ENCODE measurements at places on chromosomes 2 and 18. TPM values are rescaled to one million over a fixed set of nuclear protein-coding genes. Genes with fewer than 3 reads are reported as not detected.
A peak's percentile ranks its signal among the peaks of the same experiment; 100 is the strongest.

- DNase-seq, result no peak
Observed at GRCh38 chr18:58369616-58370015, 259.3 kb downstream of the ALPK2 start.

ARHGAP25 gene
- total RNA-seq, result 3.0 TPM

- no peak for DNase-seq
Observed at GRCh38 chr2:128235581-128235980, 83.1 kb downstream of the HS6ST1 start.

- no peak for DNase-seq
Observed at GRCh38 chr2:5894355-5894754, 202.2 kb downstream of the SOX11 start.

ATP6V1B1 gene
- 4.6 TPM for total RNA-seq

GRCh38 chr2:188326290-188326668 lies 34.6 kb downstream of the GULP1 start:
- no peak for DNase-seq

DNA sequence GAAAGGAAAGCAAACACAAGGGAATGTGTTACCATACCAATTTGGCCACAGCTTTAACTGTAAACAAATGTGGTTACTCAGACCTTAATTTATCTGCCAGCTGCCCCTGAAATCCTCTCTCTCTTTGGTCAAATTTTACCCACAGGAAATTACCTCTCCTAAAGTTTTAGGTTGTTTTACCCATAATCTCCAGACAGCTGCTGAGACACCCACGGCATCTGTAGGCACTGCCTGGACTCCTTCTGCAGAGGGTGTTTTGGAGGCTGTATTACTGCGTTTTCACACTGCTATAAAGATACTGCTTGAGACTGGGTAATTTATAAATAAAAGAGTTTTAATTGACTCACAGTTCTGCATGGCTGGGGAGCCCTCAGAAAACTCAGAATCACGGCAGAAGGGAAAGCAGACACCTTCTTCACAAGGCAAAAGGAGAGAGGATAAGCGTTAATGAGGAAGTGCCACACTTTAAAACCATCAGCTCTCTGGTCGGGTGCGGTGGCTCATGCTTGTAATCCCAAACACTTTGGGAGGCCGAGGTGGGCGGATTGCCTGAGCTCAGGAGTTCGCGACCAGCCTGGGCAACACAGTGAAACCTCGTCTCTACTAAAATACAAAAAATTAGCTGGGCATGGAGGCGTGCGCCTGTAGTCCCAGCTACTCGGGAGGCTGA lies 677.5 kb upstream of the FSHR start:
- no peak for DNase-seq

DNA sequence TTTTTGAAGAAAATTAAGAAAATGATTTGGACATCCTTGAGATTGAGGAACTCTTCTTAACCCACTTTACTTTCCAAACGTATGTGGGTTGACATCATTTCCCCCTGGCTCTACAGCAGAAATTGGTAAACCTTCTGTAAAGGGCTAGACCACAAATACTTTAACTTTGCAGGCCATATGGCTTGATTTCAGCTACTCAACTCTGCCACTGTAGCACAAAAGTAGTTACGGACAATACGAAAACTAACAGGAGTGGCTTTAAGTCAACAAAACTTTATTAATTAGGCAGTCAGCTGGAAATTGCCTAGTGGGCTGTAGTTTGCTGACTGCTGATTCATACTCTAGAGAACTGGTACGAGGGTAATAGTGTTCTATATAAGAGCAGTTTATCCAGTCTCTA lies 83.2 kb upstream of the DTNB start:
- no peak for DNase-seq

IL1RL1 gene
- total RNA-seq, result not detected

DNA sequence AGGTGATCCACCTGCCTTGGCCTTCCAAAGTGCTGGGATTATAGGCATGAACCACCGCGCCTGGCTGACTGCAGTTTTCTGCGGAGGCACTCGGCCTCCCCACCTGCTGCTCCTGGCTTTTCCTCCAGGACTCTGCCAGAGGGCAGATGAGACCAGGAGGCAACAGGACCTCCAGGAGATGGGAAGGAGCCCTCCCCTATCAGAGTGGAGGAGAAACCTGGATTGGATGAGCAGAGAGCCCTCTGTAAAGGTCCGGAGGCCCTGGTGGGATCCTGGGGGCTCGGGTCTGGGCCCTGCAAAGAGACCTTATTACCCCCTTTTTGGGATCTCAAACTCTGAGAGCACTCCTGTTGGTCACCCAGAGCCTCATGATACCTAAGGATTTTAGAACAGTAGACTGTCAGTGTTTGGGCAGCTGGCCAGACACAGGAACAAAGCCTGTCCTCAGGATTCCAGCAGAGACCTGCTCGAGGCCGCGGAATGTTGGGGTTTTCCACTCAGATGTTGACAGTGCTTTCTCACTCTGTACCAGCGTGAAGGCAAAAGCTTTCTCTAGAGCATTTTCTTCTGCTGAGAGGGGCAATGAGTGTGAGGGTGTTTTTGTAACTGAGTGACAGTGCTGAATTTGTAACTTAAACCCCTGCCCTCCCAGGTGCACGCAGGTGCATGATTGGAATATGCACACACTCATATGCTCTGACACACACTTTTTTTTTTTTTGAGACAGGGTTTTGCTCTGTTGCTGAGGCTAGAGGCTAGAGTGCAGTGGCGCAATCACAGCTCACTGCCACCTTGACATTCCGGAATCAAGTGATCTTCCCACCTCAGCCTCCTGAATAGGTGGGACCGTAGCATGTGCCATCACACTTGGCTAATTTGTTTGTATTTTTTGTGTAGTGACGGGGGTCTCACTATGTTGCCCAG lies 48.4 kb downstream of the NPPC start:
- DNase-seq, result no peak

GRCh38 chr2:239374896-239375277 lies 25.9 kb downstream of the HDAC4 start:
- no peak for DNase-seq

HOXD3 gene
- total RNA-seq, result 1.9 TPM

DNA sequence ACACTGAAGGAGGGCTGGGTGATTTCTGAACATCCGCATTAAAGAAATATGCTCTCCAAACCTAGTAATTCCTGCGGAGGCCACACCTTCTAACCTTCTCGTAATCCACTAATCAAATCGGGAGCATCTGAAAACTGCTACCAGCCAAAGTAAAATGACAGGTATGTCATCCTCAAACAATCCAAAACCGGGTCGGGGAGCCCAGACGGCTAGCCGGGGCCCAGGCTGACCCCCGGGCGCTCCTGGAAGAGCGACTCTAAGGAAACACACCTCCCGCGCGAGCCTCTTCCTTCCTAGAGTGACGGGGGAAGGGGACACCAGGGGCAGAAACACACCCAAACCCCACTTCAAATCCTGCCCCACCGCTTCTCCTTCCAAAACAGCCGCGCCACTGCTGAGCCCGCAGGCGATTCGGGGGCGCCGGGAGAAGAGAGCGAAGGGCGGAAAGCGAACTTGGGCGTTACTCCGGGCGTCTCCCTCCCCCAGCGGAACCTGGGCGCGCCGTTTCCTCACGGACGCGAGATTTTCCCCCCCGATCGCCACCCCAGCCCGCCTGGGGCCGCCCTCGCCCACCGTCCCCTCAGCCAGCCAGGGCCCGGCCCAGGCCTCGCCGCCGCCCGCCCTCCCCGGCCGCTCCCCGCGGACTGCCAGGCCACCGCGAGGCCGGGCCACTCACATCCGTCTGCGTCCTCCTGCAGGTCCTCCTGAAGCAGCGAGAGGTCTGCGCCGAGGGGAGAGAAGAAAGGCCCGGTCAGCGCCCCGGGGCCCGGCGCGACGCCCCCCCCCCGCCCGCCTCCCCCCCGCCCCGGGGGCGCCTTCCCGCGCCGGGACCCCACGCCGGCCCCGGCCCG lies 584 bp downstream of the PPP4R1 start:
- DNase-seq, result peak; percentile 56

DNA sequence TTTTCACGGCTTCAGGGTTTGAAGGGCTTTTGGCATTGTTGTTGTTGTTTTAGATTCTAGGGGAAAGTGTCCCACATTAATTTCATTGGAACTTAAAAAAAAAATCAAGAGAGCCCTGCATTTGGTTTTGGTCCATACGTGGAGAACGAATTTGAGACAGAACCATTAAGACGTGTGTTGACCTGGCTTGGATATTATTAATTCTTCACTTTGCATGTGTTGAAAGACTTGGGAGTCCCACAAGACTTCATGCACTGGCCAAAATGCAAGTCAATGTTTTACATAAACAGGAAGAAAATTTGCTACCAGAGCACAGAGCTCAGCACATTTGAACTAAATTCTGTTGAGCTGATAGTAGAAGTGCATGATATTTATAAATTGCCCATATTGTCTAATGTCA lies 761.2 kb upstream of the ACVR2A start:
- no peak for DNase-seq

GRCh38 chr2:219057709-219058540 lies 2.8 kb downstream of the IHH start:
- peak; percentile 62 for DNase-seq

- no peak for DNase-seq
Observed at GRCh38 chr2:5368263-5368662, 323.9 kb upstream of the SOX11 start.

- DNase-seq, result no peak
Observed at GRCh38 chr2:211251016-211251415, 694.6 kb downstream of the CPS1 start.

GRCh38 chr2:31137211-31138036 lies 816 bp downstream of the GALNT14 start:
- no peak for DNase-seq

KCNK3 gene
- 0.68 TPM for total RNA-seq

DNA sequence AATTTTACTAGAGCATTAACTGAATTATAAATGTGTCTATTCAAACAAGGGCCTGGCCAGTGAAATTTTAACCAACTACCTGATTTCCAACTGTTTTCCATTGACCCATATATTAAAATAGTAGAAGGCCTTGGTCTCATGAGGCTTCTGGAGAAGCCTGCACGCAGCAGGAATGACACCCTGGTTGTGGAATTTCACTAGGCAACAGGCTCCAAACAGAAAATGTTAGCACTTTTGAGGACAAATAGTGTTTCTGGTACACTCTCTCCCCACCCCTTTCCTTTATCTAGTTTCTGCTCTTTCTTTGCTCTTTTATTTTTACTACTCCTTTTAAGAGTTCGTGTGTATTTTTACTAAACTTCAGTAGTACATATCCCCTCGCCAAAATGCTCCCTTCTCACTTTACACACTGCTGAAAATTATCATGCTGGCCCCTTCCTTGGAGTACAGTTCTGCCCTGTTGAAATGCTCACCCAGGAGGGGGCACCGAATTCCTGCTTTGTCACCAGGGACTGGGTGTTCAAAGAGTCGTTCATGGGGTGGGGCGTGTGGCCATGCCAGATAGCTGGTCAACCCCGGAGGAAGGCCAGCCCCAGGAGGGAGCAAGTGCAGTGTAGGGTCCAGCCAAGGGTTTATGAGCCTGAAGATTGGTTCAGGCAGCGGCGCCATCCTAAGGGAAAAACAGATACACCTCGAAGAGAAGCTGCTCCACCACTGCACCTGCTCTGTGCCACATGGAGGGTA lies 22.1 kb upstream of the COL6A3 start:
- no peak for DNase-seq

- no peak for DNase-seq
Observed at GRCh38 chr2:229486673-229487072, 215.6 kb upstream of the PID1 start.

ERFE gene
- total RNA-seq, result 2.6 TPM

- no peak for DNase-seq
Observed at GRCh38 chr2:174704061-174704460, 60.2 kb downstream of the CHRNA1 start.

DNA sequence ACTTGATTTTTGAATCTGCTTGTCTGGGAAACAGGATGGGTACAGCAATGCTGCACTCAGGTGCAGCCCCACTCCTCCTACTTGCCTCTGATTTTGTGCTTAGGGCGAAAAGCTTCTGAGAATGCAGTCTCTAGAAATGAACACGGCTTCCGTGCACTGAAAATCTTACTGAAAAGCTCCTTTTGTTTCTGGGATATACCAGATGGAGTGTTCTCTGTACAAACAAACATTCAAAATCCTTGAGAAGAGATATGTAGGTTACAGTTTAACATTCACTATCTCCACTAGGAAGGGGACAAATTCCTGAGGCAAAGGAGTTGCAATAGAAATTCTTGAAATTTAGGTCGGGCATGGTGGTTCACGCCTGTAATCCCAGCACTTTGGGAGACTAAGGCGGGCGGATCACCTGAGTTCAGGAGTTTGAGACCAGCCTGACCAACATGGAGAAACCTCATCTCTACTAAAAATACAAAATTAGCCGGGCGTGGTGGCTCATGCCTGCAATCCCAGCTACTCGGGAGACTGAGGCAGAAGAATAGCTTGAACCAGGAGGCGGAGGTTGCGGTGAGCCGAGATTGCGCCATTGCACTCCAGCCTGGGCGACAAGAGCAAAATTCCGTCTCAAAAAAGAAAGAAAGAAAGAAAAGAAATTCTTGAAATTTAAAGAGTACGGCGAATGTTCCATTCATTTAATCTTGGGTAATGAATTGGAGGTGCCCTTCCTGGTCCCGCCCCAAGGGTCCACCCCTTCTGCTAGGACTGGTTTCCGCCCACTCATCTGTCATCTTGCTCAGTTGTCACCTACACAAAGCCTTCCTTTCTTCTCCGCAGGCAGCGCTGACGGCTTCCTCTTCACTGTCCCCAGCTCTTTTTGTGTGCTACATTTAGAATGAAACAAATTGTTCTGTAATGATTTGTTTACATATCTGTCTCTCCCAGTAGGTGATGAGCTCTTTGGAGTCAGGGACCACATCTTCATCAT lies 92.4 kb downstream of the SOCS6 start:
- peak; percentile 42 for DNase-seq

DNA sequence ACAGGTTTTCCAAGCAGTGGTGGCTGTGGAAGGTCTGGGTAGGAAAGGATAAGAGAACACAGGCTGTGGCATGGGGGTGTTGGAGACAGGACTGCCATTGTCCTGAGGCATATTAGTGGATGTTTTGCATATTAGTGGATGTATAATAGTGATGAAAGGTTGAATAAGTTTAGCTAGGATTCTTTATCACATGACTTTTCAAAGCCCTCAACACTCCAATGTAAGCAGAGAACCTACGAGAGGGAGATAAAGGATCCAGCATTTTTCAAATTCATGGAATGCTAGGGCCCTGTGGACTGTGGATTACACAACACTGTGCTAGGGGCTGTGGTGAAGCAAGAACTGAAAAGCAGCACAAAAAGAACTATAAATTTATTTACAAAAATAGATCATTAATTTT lies 63.2 kb downstream of the POLE4 start:
- no peak for DNase-seq

DNA sequence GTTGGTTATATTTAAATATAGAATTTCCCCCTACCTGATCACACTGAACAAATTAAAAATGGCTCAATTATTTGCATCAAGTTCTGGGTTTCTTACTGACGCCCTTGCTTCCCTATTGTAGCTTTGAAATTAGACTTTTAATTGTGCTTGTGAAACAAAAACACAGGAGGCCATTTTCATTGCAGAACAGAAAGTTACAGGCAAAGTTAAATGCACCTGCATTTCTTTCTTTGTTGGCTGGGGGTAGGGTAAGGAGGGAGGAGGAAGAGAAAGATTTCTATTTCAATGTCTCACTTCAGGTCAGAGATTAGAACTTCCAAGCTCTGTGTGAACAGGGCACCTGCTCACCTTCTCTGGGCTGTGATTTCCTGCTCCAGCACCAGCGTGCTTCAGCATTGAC lies 199.6 kb downstream of the BCL11A start:
- no peak for DNase-seq

- no peak for DNase-seq
Observed at GRCh38 chr2:16644221-16644925, 21.3 kb downstream of the CYRIA start.

DCC gene
- 11.3 TPM for total RNA-seq

- no peak for DNase-seq
Observed at GRCh38 chr2:50118905-50119702, 912.8 kb downstream of the NRXN1 start.

WDSUB1 gene
- total RNA-seq, result 4.9 TPM

- DNase-seq, result no peak
Observed at GRCh38 chr2:121002597-121002996, 266.9 kb downstream of the GLI2 start.
